ENCODE measurements at places on chromosomes 11 and 22.

DNA sequence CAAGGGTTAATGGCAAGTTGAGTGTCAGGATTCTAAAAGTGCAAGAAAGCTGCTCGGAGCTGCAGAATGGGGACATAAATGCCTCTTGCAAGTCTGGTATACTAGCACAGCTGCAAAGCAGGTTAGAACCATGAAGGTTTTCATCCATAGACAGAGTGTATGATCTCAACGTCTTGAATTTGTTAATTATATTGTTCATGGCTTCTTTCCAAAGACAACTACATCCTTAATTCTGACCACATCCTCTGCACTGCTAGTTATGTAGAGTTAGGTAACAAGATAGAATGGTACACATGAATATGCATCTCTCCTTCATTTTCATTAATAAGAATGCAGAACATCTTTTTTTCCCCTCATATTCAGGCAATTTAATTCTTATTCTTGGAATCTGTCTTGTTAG, 34.2 kb downstream of the EXPH5 start:
- DNase-seq: no peak

- no peak for DNase-seq
These were observed 103.1 kb downstream of the MPPED2 start for GRCh38 chr11:30483056-30483455.

DNA sequence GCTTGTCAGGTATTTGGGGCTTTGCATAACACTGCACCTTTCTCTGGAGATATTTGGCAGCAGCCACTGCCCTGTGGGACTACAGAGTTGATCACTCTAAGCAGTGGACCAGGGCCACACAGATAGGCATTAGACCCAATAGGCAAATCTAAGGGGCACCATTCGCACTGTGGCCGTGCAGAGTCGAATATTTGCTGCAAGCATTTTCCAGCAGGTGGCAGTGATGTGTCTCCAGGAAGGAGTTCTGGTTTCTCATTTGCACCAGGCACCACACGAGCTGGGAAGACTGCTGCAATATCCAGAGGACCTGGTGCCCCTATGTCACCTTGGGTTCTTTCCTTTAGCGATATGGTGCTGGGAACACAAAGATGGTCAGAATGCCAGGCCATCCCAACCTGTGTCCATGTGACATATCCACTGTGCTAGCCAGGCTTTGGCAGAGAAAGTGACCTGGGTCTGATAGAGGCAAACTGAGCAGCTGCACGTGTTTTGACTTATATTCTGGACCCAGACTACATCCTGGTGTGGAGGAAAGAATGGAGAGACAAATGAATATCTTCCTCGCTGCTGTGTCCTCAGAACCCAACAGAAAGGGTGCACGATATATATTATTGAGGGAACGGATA, 318.7 kb downstream of the BUD13 start:
- peak; percentile 45 for DNase-seq

DNA sequence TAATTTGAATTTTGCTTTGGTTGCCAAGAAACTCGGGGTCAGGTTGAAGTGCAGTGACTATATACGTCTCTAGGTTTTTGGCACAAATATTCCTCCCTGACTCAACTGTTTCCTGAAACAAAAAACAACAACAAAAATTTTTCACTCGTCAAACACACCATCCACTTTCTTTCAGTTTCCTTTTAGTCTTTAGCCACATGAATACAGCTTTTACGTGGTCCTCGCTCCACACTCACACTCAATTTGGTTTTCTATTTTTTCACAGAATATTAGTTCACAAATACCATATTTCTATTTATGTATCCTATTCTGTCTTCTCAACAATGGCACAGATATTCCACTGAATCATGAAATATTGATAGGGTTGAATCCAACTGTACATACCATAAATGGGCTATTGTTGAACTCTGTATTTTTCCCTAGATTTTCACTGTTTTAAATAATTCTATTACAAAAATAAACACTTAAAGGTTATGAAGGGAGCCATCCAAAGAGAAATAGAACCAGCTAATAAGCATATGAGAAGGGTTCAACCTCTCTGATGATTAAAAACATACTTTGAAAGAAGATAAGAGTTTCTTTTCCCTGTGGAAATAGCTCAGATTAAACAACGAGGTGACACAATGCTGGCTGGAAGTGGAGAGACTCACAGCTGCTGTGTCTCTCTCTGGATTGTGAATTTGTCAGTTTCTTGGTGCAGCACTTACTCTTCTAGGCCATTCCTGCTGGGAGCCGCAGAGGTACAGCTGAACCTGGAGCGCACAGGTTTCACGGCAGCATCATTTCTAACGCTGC, 5.1 kb upstream of the FBLN1 start:
- no peak for DNase-seq

- peak; percentile 91 for DNase-seq
These were observed at the start of gene FAM181B for GRCh38 chr11:82733444-82734119. Gene FAM181B, minus strand, starts transcription at chr11:82733864. Its CDS starts 135 bp downstream, at chr11:82733729.

- peak; percentile 94 for DNase-seq
These were observed at the start of gene EIF3L for GRCh38 chr22:37849089-37849751. Gene EIF3L, plus strand, starts transcription at chr22:37849419. Its CDS starts 31 bp downstream, at chr22:37849450.

GRCh38 chr11:47276923-47277322, 7.0 kb downstream of the MADD start:
- no peak for DNase-seq

GRCh38 chr11:117839936-117840813, 15.6 kb upstream of the FXYD2 start:
- DNase-seq: no peak

- DNase-seq: no peak
These were observed 45.6 kb downstream of the PISD start for GRCh38 chr22:31616315-31616980.

DNA sequence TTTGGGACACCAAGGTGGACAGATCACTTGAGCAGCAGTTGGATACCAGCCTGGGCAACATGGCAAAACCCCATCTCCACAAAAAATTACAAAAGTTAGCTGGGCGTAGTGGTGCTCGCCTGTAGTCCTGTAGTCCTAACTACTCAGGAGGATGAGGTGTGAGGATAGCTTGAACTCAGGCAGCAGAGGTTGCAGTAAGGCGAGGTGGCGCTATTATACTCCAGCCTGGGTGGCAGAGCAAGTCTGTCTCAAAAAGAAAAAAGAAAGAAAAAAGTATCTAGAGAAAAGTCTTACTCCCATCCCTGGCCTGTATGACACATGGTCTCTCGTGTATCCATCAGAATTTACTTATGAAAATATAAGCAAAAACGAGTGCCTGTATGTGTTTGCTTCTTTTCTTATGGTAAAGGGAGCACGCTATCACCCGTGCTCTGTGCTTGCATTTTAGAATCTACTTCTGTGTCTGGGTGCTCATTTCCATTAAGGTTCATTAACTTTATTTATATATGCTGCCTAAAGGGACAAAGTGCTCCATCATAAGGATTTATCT, 15.4 kb upstream of the CPT1A start:
- DNase-seq: no peak

- DNase-seq: no peak
These were observed 21.2 kb upstream of the MAP6 start for GRCh38 chr11:75689863-75690609.

DNA sequence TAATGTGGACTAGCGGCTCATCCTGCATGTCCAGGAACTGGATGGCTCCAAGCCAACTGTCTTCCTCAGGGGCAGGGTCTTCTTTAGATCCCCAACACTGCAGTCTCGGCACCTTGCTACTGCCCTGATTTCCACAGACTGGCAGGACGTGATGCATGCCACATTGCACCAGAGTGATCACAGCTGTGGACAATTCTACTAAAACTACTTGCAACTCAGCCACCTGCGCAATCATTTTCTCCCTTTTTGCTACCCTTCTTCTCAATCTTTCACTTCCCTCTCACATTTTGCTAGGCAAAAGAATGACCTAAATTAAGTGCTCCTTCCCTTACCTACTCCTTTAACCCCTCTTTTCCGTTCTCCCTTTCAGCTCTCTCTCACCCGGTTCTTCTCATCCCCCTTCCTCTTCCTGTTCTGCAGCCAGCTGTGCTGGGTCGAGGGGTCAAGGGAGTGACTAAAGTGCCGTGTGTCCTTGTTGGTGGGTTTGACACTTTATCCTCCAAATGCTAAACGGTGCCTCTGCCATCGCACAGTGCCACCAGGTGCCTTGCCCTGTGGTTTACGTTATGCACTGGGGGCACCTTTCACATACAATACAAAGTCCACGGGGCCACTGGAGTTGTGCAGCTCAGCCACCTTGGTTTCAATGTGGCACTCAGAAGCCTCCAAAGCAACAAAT, 11.5 kb upstream of the PEX26 start:
- DNase-seq: no peak

DNA sequence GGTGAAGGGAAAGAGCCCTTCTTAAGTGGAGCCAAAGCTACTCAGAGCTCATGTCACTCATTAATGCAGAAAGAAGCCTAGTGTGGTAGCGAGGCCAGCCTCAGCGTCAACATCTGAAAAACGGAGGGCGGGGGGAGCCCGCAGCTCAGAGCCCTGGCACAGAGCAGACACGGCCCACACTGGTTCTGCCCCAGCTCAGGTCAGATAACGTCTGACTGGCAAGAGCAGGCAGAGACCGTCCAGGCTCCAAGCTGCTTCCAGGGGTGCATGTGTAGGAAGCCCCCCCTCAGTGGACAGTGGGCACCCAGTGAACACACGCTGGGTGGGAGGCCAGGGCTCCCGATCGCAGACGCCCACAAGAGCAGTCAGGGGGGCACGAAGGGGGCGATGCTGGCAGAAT, 100.8 kb downstream of the SHANK2 start:
- DNase-seq: no peak

GRCh38 chr22:22196018-22196533, 48.5 kb upstream of the VPREB1 start:
- no peak for DNase-seq

- DNase-seq: no peak
These were observed 141.2 kb downstream of the CSNK2A3 start for GRCh38 chr11:11211888-11212287.

- no peak for DNase-seq
These were observed 23.5 kb upstream of the TH start for GRCh38 chr11:2194877-2195755.

GRCh38 chr11:35061516-35062440, 77.2 kb upstream of the CD44 start:
- no peak for DNase-seq

- DNase-seq: no peak
These were observed 312.3 kb downstream of the FAT3 start for GRCh38 chr11:92536883-92537282.

- peak; percentile 94 for DNase-seq
These were observed 12.7 kb downstream of the ZP1 start for GRCh38 chr11:60879971-60880588.

DNA sequence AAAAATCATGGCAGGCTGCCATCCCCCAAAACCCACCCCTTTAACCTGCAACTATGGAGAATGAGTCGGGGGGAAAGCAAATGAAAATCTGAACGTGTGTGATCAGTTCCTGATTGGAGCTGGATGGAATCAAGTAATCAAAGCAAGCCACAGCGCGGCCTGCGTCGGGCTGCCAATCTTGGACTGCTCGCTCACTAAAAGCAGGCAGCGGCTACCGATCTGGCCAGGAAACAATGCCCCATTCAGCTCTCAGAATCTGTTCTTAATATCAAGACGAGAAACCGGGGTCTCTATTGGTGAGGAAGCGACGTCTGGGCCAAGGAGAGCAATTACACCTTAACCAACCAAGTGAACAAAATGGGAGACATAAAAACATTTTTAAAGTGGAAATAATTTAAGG, 472.2 kb downstream of the SOX6 start:
- peak; percentile 57 for DNase-seq

GRCh38 chr11:38226684-38227083, 1628.6 kb upstream of the RAG2 start:
- DNase-seq: no peak

GRCh38 chr11:104043142-104043541, 6.7 kb downstream of the DDI1 start:
- no peak for DNase-seq

DNA sequence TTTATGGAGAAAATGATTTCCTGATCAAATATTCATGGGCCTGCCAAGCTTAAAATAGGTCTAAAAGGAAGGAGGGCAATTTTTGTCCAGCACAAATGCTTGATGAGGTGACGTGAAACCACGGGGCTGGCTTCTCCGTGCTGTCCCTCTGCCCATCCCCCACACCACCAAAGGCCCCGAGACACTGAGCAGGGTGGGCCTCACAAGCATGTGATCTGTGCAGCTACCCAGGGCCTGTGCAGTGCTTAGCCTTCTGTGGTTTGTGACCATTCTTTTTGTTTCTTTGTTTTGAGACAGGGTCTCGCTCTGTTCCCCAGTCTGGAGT, 94.8 kb upstream of the RTL6 start:
- no peak for DNase-seq

GRCh38 chr22:20744456-20744855, 29.5 kb upstream of the SERPIND1 start:
- no peak for DNase-seq

DNA sequence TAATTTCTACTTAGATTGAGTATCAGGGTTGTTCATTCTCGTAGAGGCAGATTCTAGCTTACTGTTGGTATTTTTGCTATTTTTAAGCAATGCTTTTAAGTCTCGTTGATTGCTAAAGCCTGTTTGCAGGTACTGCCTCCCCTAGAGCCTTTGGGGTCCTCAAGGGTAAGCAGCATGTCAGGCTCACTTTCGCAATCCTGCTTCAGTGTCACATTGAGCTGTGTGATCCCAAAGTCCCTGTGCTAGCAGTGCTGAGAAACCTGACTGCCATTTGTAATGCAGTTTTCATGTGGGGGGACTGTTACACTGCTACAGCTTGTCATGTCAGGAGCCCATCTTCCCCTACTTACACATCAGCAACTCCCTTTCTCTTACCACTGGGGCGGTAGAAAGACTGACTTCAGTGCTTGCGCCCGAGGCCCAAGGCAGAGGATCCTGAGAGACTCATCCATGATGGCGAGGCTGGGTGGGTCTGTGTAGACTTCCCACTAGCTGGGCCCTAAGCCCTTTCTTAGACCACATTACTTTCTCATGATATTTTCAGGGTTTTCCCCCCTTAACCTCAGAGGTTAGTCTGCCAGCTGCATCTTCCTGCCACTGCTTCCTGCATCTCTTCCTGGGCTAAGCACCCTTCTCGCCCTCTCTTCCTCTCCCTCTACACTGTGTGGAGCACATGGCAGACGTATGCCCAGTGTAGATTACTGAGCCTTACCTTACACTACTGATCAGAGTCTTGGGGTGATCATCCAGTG, 40.8 kb upstream of the ST14 start:
- DNase-seq: no peak

GRCh38 chr11:73218830-73219215, 742 bp downstream of the P2RY2 start:
- DNase-seq: no peak

DNA sequence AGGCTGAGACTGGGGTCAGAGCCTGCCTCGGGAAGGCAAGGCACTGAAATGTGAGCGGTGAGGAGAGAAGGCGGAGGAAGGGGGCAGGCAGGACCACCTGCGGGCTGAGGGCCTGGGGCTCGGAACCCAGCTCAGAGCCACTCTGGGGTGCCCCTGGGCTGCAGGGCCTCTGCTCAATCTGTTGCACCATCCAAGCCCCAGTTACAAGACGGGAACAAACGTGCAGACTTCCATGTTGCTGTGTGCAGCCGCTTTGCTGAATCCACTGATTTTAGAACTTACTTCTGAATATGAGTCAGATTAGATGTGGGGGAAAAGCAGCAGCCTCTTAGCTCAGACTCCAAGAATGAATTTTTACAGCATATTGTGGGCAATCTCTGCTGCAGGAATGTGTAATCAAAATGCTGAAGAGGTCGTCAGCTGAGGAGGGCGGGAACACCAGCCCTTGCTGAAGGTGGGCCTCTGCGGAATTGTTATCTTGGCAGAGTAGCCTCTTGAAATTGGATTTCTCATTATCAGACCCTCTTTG, 21.6 kb downstream of the PARVG start:
- peak; percentile 36 for DNase-seq

Measured in brain (organoid and tissue), 16 donors.